Activated T-helper 9 cell treated with anti-CD3 and anti-CD28 coated beads, Interleukin-2, amount 50 U/mL, for 16 hours (primary cell): ENCODE measurements at places on chromosomes 3 and 15.

DNA sequence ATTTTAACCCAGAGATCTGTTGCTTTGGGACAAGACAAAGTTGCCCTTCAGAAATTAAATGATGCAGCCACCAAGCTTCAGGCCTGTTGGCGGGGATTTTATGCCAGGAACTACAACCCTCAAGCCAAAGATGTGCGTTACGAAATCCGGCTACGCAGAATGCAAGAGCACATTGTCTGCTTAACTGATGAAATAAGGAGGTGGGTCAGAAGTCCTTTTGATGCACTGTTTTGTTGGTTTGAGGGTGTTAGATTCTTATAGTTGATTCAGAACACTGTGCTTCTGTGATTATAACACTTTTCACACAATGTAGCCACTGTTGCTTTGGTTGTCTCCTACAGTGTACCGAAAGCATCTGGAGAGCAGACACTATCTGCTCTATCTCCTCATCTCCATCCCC lies 20.8 kb upstream of the NXPE3 start:
- no peak for DNase-seq

DNA sequence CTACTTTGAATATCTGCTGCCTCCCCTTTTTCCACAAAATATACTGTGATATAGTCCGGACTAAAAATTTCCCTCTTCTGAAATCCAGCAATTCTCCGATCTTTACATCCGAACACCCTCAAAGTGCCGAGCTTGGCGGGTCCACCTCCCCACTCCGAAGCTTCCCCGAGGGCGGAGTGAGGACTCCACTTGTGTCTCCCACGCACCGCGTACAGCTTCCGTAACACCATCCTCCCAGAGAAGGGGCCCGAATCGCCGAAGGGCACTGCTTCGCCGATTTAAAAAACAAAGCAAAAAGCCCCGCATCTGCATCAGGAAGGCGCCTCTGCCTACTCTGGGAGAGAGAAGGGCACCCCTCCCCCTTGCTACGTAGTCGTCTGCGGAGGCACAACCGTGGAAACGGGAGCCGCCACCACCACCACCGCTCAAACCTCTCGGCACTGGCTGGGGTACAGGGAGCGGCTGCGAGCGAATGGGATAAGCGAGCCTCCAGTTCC lies 551 bp downstream of the NCBP2 start:
- peak; percentile 53 for DNase-seq

DNA sequence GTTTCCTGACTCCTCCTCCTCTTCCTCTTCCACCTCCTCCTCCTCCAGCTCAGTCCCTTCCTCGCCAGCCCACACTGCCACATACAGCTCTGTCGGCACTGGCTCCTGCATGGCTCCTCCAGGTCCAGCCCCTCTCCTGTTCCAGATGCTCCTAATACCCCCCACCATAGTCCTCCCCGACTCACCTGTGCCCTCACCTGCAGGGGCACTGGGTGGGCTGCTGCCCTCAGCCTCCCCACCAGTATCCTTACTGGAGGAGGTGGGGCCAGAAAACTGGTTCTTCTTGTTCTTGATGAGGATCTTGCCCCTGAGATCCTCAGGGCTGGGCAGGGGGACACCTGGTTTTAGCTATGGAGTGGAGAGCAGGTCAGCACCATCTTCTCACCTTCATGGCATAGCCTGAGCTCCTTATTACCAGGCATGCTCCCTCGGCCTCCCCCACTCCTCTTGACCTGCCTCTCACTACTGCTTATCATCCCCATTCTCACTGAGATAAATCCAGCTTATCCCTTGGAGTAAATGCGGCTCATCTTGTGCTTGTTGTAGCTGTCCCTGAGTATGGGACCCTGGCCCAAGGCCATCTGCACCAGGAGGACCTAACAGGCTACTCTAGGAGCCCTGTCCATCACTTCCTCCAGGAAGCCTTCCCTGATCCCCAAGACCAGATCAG lies 11.0 kb downstream of the PLCB2 start:
- DNase-seq, result no peak

DNA sequence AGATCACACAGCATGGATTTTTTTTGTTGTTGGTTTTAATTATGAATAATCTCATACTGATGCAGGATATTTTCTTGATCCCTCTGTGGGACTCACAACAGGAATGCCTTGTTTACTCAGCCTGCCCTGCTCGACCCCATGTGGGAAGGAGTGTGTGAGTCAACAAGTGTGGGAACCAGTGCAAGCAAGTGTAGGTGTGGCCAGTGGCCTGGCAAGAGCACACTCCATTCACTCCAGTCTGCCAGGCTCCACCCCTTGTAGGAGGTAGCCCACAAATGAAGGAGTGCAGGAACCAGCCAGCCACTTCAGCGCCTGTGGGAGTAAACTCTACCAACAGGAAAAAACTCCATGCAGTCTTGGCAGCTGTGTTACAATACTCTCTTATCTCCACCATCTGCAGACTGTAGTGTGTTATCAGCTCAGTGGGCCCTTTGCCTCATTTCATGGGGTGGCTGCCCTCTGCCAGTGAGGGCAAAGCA lies 393.6 kb downstream of the OTOL1 start:
- DNase-seq, result no peak

- DNase-seq, result no peak
Measured at GRCh38 chr3:138220242-138220641, 33.1 kb downstream of the ARMC8 start.

DNA sequence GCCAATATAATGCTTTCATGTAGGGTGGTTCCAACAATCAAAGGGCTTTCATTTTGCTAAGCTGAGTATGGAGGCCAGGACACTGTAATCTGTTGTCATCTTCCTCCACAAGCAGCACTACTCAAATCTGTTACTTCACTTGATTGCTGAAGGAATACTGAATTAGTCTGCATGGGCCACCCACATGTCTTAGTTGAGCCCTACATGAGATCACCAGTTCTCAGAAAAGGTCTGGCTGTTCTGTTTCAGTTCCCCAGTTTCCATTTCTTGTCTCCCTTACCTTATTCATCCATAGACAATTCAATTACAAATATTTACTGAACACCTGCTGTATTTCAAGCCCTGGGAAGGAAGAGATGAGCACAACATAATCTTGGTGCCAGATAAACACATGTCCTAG lies 119.2 kb downstream of the FHIT start:
- no peak for DNase-seq

DNA sequence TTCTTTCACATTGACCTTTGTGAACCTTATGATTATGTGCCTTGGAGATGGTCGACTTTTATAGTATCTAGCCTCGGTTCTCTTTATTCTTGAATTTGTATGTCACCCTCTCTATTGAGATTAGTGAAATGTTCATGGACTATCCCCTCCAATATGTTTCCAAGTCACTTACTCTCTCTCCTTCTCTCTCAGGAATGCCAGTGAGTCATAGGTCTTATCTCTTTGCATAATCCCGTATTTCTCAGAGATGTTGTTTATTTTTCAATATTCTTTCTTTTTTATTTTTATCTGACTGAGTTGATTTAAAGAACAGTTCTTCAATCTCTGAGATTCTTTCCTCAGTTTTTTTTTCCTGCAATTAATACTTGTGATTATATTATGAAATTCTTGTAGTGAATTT lies 411.6 kb upstream of the CADM2 start:
- DNase-seq, result no peak

DNA sequence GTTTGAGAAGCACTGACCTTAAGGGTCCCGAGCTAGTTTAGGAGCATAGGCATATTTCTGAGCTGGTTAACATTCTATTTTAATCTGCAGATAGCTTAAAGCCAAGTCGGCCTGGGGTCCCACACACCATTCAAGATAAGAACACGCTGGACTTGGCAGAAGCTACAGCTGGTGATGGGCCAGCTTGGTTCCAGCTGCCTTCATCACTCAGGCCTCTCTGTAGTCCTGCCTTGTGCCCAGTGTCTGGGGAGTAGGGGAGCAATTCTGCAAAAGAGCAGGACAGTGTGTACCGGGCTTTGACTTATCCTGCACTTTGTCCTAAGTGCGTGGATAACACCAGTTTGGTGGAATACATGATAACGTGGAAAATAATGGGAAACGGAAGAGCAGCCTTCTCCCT lies 164.5 kb downstream of the MEGF11 start:
- no peak for DNase-seq

DNA sequence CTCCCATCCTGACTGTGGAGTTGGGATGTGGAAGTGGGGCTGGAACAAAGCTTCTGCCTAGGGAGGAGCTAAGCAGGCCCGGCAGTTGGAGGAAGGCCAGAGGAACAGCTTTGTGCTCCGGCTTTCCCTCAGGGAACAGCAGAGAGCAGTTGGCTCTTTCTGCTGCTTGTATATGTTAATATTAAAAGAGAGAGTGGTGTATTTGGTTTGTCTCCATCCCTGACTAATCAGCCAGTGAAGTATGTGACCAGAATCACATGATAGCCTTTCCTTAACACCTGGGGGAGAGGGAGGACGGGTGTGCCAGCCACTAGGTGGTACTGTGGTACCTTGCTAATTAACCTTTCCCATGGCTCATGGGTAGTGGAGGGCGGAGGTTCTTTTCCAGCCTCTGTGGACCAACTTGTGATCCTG lies 10.0 kb downstream of the EIF2B5 start:
- DNase-seq, result no peak

- DNase-seq, result no peak
Measured at GRCh38 chr3:66411961-66412887, 88.6 kb downstream of the LRIG1 start.

GRCh38 chr3:157530637-157531300 lies 27.6 kb upstream of the VEPH1 start:
- no peak for DNase-seq

DNA sequence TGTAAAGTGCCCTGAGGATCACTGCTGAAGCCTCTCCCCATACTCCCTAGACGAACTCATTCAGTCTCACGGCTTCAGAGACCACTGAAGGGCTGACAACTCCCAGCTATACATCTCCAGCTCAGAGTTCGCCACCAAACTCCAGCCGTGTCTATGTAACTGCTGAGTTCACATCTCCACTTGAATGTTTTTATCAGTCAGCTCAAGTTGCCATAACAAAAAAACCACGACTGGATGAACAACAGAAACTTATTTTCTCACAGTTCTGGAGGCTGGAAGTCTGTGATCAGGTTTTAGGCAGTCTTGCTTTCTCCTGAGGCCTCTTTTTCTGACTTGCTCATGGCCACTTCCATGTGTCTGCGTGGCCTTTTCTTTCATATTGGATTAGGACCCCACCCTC lies 223.0 kb upstream of the LRRFIP2 start:
- no peak for DNase-seq

GRCh38 chr3:72068621-72069020 lies 283.7 kb upstream of the PROK2 start:
- DNase-seq, result no peak

- DNase-seq, result no peak
Measured at GRCh38 chr15:81480645-81481053, 106.6 kb upstream of the TMC3 start.

- no peak for DNase-seq
Measured at GRCh38 chr3:120284747-120285507, at the start of gene GPR156. TSS of gene GPR156 (minus strand) at chr3:120285222. CDS start at chr3:120244098, 41,124 bp downstream.

DNA sequence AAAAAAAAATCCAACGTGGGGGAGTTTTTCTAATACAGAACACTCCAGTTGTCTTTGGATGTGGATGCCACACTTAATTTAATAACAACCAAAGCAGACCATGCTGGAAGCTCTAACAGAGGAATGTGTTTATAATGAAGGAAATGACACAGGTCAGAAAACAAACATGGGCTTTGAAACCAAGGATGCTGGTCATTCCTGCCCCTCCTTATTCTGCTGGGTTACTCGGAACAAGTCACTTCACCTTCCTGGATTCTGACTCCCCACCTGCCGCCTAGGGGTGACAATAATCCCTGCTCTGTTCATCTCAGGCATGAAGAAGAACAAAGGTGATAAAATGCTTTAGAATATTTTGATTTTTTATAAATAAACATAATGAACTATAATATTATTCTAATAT lies 240.9 kb upstream of the ADAMTS9 start:
- DNase-seq, result no peak

DNA sequence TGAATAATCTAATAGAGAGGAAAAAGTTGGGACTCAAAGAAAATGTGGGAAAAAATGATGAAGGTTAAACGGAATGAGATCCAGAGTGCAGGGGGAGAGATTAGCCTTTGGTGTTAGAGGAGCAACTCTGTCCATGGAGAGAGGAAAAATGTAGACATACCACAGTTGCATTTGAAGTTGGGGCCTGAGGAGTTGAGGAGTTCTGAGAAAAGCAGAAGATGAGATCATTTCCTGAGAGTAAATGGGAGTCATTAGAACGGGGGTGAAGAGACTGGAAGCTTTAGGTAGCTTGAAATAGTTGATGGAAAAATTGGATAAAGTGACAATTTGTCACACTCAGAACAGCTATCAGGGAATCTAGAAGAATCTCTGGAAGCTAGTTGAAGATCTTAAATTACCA lies 7.3 kb downstream of the CCR5AS start:
- no peak for DNase-seq

DNA sequence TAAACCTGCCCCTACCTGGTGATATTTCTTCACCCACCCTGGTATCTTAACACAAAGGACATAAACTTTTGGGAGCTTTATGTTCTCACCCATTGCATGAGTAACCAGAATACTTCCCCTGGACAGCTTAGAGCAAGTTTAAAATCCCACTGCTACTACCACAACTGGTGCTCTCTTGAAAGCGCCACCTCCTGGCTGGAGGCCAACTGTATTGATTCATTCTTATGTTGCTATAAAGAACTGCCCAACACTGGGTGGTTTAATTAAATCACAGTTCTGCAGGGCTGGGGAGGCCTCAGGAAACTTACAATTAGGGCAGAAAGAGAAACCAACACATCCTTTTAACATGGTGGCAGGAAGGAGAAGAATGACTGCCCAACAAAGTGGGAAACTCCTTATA lies 592.4 kb downstream of the EPHA3 start:
- no peak for DNase-seq

DNA sequence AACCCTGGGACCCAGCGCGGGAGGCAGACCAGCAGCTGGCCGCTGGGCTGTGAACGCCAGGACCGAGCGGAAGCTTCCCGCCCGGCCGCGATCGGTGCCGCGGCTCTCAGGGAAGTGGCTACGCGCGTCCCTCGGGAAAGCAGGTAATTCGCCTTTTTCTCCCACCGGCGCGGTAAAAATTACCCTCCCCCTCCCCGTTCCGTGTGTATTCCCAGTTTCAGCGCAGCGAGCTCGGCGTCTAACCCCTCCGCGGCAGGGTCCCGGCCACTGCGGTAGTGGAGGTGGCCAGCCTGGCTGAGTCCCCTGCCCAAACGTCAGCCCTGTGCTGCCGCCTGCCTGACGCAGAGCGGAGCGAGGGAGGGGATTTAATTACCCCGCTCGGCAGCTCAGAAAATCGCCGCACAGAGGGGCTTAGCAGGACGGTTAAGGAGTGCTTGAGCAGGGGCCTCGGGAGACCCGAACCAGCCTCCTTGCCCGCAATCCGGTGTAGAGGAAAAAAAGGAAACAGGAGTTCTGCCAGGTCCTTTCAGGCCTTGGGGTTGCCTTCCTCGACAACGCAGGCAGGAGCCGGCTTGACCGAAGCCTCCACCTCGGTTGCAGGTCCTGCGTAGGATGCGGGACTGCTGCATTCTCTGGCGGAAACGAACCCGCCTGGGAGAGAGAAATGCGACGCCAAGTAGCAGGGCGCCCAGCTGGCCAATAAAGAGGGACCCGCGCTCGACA lies 2.9 kb downstream of the GATA2 start:
- no peak for DNase-seq

- no peak for DNase-seq
Measured at GRCh38 chr15:29888646-29889045, 66.4 kb upstream of the TJP1 start.

GRCh38 chr15:35115155-35115725 lies 30.1 kb upstream of the NANOGP8 start:
- no peak for DNase-seq
